ENCODE measurements at places on chromosomes 12 and 14. TPM values are rescaled to one million over a fixed set of nuclear protein-coding genes. Genes with fewer than 3 reads are reported as not detected.

The ST8SIA1 gene
- 2.5 TPM for total RNA-seq

The TPH2 gene
- total RNA-seq = not detected

The EML5 gene
- 6.8 TPM for total RNA-seq

The SSPN gene
- 23.7 TPM for total RNA-seq

The G2E3 gene
- 9.5 TPM for total RNA-seq

The GLT1D1 gene
- total RNA-seq = 0.45 TPM

The EXD2 gene
- total RNA-seq = 23.3 TPM
